IMR-90 (cell line): ENCODE measurements at places on chromosomes 7 and 10. TPM values are rescaled to one million over a fixed set of nuclear protein-coding genes. Genes with fewer than 3 reads are reported as not detected.

The FOXI2 gene
- not detected in 2 replicates for total RNA-seq

GRCh38 chr7:37703361-37703760, 19.8 kb downstream of the GPR141 start:
- DNase-seq: no peak

The CAMK2G gene
- 18.9 and 20.4 TPM in 2 replicates for total RNA-seq

- DNase-seq: no peak
Measured at GRCh38 chr7:45220846-45221618, 63.4 kb downstream of the RAMP3 start.

The SH2D4B gene
- total RNA-seq: not detected in 2 replicates

GRCh38 chr7:79091011-79091410, 362.5 kb downstream of the MAGI2 start:
- no peak for DNase-seq

DNA sequence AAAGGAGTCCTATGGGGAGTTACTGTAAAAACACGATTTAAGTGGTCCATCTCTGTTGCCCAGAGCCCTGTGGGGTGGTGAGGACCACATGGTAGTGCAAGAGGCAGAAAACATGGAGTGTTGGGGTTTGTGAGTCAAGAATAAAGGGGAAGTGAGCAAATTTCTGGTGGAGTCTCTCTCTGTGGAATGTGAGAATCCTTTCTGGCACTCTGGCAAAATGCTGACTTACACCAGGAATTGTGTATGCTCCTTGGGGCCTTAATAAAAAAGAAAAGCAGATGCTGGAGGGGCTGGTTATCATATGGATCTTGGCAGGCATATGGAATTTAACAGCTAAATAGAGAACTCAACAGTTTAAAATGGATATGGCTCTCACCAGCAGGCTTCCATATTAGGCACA, 486.0 kb downstream of the TNS3 start:
- DNase-seq: peak; percentile 28

The CCM2 gene
- total RNA-seq: 56.1 and 65.2 TPM in 2 replicates

DNA sequence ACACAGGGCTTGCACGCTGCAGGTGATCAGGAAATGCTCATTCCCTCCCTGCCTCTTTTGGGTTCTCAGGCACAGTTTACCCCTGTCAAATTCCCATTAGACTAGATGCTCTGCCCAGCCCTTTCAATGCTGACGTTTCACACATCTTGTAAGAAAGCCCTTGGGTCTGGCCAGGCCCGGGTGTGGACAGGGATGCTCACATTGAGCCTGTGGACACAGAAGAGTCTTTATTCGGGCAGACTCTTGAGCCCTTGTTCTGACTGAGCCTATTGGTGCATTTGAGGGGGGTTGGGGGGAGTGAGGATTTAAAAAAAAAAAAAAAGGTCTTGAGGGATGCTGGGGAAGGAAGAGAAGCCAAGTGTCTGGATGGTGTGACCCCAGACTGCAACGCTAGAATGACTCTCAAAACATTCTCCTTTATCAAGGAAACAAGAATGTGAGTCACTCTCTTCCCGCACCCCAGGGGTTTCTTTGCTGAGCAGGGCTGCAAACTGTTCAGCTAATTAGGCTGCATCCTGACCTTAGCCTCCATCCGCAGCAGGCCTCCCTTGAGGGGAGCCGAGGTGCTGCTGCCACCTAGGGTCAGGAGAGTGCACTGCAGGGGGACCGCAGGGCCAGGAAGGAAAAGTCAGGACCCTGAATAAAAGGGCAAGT, 53.6 kb upstream of the TMEM72 start:
- peak; percentile 84 for DNase-seq

DNA sequence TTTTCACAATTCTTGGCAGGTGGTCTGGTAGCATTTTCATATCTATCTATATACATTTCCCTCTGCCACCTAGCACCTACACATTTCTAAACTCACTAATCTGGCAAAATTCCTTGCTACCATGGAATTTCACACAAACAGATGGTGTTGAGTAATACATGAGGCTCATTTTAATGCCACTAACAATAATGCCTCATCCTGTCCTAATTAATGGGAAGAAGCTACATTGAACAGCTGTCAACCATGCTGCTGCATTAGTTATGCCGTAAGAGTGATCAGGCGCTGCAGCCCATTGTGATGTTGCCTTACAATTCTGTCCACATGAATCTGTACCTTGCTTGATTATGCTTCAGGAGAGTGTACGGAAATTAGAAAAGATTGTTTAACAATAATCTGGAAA, 23.2 kb downstream of the COL1A2 start:
- no peak for DNase-seq
